Stimulated activated CD8-positive, alpha-beta memory T cell treated with anti-CD3 and anti-CD28 coated beads, Interleukin-4, amount 100 ng/mL, for 1 hour (primary cell): ENCODE measurements at places on chromosomes 7 and 10.

- no peak for DNase-seq
Measured at GRCh38 chr10:23294638-23295247, 49.9 kb downstream of the C10orf67 start.

- DNase-seq: no peak
Measured at GRCh38 chr10:112532189-112532588, 85.2 kb downstream of the VTI1A start.

GRCh38 chr7:33129806-33130153, 416 bp downstream of the BBS9 start:
- DNase-seq: no peak

GRCh38 chr7:121874298-121874697, 1.3 kb downstream of the PTPRZ1 start:
- no peak for DNase-seq

GRCh38 chr7:124811341-124811740, 45.7 kb upstream of the GPR37 start:
- DNase-seq: no peak
